Activated naive CD8-positive, alpha-beta T cell treated with anti-CD3 and anti-CD28 coated beads for 36 hours (primary cell): ENCODE measurements at places on chromosomes 11 and 22.
A peak's percentile ranks its signal among the peaks of the same experiment; 100 is the strongest.

- no peak for DNase-seq
Measured at GRCh38 chr11:95993438-95994298, 69.8 kb upstream of the MTMR2 start.

DNA sequence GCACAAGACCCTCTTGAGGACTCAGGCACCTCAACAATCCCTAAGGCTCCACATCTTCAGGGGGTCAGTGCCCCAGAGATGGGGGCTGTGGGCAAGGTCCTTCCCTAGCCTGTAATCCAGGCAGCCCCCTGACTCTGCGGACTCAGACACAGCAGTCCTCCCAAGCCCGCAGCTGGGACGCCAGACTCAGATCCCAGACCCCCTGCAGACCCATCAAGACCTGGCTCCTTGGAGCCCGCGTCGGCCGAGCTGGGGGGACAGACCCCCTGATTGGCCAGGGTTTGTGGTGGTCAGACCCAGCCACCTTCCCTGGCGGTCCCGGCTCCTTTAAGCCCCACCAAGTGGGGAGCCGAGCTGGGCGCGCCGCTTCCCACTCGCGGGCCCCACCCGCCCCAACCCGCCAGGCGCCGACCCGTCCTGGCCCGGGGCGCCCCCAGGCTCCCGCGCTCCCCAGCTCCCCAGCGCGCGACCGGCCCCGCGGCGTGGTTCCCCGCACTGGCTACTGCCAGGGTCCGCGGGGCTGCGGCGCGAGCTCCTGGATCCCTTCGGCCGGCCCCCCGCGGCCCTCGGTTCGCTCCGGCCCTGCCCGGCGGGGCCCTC, 458 bp downstream of the OSBPL5 start:
- DNase-seq, result no peak

DNA sequence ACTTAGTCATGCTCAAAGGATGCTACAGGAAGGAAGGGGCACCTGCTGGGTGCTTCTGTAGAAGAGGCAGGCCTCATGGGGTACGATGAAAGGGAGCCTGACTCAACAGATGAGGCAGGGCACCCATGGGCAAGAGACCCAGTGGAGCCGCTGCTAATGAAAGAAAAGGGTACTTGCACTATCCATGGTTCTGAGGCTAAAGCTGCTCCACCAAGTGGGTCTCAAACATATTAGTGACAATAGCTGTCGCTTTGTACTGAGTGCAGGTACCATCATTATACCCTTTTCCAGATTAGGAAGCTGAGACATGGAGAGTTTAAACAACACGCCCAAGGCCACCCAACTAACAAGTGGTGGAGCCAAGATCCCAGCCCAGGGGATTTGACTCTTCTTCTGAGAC, 127.5 kb upstream of the SERPIND1 start:
- no peak for DNase-seq

GRCh38 chr11:6799402-6799801, at the start of gene OR6A2:
TSS of gene OR6A2 (minus strand) at chr11:6799689. CDS start at chr11:6795708, 3,981 bp downstream.
- no peak for DNase-seq

GRCh38 chr11:125111001-125111342, 454 bp downstream of the TMEM218 start:
- no peak for DNase-seq

GRCh38 chr22:40042312-40042711, 47.6 kb downstream of the FAM83F start:
- DNase-seq, result no peak

DNA sequence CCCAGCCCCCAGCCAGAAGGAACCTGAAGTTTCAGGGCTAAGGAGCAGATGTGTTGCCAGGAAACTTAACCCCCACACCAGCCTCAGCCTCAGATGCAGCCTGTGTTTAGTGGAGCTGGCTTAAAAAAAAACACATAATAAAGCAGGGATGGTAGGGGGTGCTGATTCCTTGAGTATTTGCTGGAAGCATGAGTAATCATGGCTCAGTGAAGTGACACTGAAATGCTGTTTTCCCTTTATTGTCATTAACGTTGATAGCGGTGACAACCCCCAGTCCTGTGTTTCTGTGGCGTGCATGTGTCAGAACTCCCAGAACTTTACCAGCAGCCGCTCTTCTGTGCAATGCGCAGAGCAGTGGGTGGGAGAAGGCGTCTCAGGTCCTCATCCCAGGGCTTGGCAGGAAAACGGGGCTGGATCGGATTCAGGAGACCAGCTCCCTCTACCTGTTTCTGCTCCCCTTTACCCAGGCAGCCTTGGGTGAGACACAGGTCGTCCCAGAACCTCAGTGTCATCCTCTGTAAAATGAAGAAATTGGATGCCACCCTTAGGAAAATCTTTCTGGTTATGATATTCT, 1282.1 kb downstream of the TBC1D22A start:
- no peak for DNase-seq

DNA sequence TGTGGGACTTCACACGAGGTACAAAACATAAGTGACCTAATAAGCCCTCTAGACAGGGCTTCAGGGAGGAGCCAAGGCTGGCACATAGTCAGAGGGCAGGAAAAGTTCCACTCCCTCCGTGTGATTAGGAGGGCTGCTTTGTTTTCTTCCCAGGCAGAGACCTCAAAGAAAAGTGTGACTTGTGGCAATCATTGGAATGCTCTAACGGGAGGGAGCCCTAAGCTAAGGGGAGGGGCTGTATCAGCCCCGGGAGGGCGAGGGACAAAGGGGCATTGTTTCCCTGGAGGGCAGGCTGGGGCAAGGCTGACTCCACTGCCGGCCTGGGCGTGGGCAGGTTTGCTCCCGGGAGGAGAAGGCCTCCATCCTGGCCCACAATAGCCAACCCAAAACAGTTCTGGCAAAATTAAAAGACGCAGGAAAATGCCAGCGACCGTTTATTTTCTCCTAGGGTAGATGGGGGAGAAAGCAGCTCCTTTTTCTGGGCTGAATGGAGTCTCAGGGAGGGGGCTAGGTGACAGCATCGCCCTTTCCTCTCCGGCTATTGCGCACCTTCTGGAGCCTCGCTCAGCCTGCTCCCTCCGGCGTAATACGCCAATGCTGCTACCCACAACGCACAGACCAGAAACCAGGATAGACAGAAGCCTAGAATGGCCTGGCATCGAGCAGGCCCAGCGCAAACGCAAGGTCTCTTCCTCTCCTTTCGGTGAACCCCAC, 60.2 kb downstream of the ENDOD1 start:
- peak; percentile 38 for DNase-seq

GRCh38 chr11:27020751-27021150, 19.9 kb upstream of the BBOX1 start:
- DNase-seq, result no peak

- DNase-seq, result no peak
Measured at GRCh38 chr11:83773950-83774880, 488.0 kb upstream of the CCDC90B start.

GRCh38 chr22:27513021-27513420, 288.5 kb downstream of the MN1 start:
- DNase-seq, result no peak

GRCh38 chr11:35218956-35219355, 80.0 kb downstream of the CD44 start:
- no peak for DNase-seq

DNA sequence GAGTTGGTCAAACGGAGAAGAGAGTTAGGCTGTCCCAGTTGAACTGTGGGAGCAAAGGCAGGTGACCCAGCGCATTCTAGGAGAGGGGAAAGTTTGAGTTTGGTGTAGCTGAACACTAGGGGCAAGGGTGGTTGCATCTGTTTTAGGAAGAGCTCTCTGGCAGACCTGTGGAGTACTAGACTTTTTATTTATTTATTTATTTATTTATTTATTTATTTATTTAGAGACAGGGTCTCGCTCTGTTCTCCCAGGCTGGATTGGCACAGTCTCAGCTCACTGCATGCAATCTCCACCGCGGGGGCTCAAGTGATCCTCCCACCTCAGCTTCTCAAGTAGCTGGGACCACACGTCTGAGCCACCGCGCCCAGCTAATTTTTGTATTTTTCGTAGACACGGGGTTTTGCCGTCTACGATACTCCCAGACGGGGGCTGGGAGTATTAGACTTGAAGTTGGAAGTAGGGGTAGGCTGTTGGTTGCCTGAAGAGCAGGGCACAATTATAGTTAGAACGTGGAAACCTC, 950 bp upstream of the ACER3 start:
- no peak for DNase-seq

- DNase-seq, result no peak
Measured at GRCh38 chr11:104570078-104570701, 328.1 kb downstream of the CASP12 start.

- peak; percentile 35 for DNase-seq
Measured at GRCh38 chr11:128905345-128906184, 14.4 kb downstream of the KCNJ5 start.

DNA sequence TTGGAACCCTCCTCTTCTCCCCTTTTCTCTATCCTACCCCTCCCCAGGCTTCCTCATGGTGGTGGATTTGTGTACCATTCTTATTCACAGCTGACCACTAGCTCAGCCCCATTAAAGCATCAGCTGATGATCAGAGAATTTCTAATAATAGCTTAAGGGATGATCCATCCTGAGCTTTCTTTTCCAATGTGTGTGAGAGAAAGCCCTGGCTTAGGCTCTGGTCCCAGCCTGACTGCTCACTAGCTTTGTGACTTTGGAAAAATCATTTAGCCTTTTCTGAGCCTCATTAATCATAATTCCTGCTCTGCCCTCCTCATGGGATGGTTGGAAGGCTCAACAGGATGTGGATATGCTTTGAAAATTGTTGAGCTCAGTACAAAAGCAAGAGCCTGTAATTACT, 26.3 kb upstream of the CCDC90B start:
- no peak for DNase-seq

- DNase-seq, result peak; percentile 61
Measured at GRCh38 chr11:65132988-65133700, 1.2 kb downstream of the SYVN1 start.

GRCh38 chr11:86469491-86470388, 95.1 kb downstream of the CCDC81 start:
- no peak for DNase-seq

DNA sequence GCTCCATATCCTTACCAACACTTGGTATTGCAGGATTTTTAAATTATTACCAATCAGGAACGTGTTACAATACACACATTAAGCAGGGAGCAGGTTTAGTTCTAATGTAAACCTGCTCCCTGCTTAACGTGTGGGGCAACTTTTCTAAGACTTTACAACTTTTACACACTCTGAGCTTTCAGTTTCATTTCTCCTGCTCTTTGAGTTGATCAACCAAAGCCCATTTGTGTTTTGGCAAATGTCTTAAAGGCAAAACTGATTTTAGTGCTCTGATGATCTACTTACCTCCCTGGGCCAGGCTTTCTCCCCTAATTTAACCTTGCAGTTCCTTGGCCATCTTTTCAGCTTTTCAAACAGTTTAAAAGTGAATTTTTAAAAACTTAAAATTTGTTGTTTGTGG, 70.9 kb downstream of the ZBTB44 start:
- no peak for DNase-seq

DNA sequence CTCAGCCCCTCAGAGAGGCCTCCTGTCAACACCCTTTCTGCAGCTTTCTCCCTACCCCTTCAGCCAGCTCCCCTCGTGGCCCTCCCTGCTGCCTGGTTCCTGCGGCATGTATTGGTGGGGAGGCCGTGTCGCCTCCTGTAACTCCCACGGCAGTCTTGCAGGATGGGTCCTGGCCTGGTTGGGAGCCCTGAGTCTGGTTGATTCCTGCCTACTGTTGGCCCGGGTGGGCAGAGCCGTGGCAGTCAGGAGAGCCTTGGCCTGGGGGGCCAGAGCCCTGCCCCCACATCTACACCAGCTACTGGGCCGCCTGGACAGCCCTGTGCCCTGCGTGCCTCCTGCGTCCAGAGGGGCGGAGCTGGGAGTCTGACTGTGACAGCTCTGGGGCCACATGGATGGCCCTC, 30.3 kb upstream of the GRAMD4 start:
- no peak for DNase-seq

- peak; percentile 96 for DNase-seq
Measured at GRCh38 chr11:73982990-73983740, 522 bp upstream of the UCP2 start.

GRCh38 chr11:12315024-12315423, 62.3 kb upstream of the PARVA start:
- DNase-seq, result no peak

- no peak for DNase-seq
Measured at GRCh38 chr22:49997251-49997599, 15.3 kb downstream of the IL17REL start.
